ENCODE measurements at places on chromosomes 5 and 9.

DNA sequence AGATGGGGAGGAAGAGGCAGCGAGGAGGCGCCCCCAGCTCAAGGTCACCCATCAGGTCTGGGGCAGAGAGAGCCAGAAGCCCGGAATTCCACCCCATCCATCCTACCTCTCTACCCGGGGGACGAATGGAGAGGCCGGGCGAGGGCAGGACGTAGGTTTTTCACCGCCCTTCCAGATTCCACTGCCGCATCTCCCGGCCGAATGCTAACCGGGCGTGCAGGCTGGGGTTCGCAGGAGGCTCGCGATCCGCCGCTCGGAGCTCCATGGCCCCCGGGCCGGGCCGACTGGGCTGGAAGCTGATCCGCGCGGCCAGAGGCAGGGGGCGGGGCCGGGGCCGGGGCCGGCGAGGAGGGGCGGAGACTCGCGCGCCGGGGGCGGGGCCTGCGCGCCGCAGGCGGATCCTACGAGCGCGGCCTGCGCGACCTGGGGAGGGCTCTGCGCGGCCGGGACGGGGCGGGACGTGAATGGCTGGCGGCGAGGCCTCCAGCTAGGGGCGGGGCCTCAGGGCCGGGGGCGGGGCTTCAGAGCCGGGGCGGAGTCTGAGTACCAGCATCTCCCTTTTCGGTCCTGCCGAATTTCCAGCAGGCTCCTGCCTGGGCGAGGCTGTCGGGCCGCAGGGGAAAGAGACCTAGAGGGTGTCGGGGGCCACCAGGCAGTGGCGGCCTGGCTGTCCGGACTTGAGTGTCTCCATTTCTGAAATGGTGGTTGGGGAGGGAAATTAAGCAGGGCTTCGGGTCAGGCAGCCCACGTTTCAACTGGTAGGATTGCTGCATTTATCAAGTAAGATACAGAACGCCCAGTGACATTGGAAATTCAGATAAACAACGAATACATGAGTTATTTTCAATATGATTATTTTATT is at the start of gene ST6GALNAC4:
Gene ST6GALNAC4 (minus strand): TSS at position 322 of the 862 bp plus-strand sequence. CDS start 622 bp downstream, outside the sequence.
- DNase-seq = peak; percentile 90

GRCh38 chr9:132879457-132880323 is 992 bp downstream of the SPACA9 start:
- no peak for DNase-seq

- no peak for DNase-seq
These were observed 1.2 kb downstream of the TEX10 start for GRCh38 chr9:100351508-100351907.

- DNase-seq = no peak
These were observed 404.8 kb downstream of the TLR4 start for GRCh38 chr9:118108971-118109370.

DNA sequence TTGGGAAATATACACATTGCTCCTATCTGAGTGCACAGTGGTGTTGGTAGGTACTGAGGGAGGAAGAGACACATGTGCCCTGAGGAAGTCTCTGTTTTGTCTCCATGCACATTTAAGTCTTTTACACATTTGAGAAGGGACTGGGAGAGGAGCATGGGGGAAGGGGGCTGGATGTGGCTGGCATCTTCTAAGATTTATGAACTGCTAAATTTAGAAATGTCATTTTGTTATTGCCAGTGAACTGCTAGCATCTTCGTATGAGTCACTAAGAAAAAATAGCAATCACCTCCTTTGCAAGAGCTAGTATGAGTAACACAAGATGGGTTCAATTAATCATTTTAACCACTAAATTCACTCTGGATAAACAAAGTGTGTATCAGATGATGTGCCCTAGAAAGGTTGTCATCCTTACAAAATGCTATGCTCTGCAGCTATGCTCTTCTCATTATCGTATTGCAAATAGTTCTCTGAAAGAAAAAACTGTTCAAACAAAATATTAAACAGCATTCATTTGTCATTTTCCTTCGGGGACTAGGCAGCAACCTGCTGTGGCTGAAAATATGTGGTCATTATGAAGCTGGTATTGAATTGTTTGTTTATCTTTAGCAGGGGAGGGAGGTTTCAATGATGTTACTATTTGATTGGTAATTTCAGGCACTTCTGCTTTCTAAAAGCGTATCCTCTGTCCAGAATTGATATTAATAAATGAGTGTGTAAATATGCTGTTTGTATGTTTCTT is 236.5 kb downstream of the DMRTA1 start:
- no peak for DNase-seq

- peak; percentile 75 for DNase-seq
These were observed 269.9 kb upstream of the PAPPA start for GRCh38 chr9:115883467-115884329.

DNA sequence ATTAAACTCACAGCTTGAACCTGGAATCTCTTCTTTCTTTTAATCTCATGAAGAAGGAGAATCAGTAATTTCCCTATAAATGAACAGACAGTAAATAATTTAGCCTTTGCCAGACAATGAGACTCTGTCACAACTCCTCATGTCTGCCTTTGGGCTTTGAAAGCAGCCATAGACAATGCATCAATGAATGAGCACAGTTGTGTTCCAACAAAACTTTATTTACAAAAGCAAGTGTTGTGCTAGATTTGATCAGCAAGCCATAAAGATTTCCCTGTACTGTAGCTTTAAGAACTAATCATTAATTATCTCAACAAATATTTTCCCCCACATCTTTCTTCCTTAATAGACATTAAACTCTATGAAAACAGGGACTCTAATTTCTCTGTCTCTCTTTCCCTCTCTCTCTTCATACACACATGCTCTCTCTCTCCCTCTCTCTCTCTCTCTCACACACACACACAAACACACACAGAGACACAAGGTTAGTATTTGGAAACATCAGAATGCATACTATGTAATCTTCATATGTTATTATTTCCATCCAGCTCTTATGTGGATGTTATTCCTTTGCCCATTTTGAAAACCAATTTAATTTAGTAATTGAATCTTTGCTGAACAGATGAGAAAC is 1209.8 kb upstream of the CDH6 start:
- no peak for DNase-seq

DNA sequence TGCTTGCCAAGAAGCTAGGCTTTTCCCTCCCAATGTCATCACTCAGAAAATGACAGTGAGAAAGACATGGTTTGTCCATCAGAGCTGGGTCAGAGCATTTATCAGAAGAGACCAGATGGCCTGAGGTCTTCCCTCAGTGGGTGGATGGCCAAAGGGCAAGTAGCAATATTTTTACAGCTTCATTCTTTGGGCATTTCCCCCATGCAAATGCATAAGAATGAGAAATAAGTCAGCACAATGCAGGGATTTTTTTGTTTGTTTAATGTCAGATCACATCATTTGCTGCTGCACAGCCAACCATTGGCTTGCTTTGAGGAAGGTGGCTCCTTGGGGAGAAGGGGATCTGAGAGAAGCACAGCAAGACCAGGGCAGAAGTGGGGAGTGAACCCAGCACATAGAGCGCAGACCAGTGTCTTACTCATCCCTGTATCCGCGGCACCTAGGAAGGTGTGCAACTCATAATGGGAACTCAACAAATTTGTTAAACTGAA is 209.6 kb downstream of the SEMA6A start:
- no peak for DNase-seq

GRCh38 chr9:112360047-112360804 is 19.7 kb upstream of the HSDL2 start:
- peak; percentile 35 for DNase-seq

Data from foreskin fibroblast (primary cell).